ENCODE measurements at places on chromosomes 4 and X.
A peak's percentile ranks its signal among the peaks of the same experiment; 100 is the strongest.

GRCh38 chrX:134604701-134605311 lies 53.5 kb downstream of the PLAC1 start:
- DNase-seq = no peak

GRCh38 chr4:132383571-132384199 lies 765.4 kb upstream of the PCDH10 start:
- DNase-seq = no peak

DNA sequence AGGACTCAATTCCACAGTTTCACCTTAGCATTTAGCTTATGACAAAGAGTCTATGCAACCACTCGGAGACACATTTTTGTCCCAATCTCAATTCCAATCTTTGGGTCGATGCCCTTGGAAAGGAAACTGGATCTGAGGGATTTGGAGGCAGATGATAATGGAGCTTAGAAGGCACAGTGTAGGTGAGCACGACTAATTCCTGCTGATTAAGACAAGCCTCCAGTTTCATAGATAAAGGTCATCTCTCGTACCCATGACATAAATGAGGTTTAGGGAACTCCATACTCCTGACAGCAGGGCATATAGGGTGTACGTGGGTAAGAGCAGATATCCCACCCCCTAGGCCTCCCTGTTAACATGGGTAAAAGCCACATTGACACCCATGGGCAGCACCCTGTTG lies 24.4 kb upstream of the ZNF718 start:
- DNase-seq = no peak

- DNase-seq = no peak
These were observed 46.0 kb downstream of the TFDP3 start for GRCh38 chrX:133171962-133172708.

DNA sequence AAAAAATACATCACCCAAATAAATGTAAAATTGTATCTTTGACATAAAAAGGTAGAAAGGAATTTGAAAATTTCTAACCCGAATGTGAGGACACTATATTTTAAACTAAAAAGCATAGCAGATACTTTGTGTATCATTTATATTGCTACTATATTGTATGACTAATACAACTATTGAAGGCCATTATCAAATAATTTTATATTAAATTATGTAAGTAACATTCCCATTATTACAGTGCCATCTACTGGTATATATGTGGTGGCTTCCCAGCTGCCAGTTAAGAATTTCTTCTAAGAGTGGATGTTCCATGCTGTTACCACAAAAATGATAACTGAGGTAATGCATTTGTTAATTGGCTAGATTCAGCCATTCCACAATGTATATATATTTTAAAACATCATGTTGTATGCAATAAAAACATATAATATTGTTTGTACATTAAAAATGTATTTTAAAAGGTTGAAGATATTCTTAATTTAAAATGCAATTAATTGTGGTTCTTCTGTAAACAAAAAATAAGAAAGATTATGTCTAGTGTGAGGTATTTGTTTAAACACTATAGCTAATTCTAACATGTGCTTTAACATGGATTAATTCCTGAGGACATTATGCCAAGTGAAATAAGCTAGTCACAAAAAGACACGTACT lies 65.3 kb downstream of the EGF start:
- DNase-seq = no peak

GRCh38 chr4:87387237-87387636 lies 3.8 kb downstream of the HSD17B11 start:
- no peak for DNase-seq

- peak; percentile 65 for DNase-seq
These were observed 81.8 kb downstream of the FRYL start for GRCh38 chr4:48698029-48698971.

DNA sequence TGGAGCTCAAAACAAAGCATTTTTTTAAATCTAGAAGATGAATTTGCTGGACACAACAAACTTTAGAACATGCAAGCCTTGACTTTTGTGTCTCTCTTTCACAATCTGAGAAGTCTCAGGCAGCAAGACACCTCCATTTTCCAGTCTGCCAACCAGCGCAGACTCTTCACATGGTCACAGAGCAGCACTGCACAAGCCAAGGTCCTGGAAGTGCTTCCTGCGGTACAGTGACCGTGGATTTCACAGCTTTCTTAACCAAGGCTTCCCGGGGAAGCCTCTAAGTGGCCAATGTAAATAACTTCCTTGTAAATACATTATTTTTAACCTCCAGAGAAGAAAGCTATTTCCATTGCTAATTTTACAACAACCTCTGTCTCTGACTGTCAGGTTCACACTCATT lies 31.2 kb downstream of the ZNF827 start:
- DNase-seq = no peak

- DNase-seq = no peak
These were observed 466.0 kb downstream of the IDS start for GRCh38 chrX:149039057-149039456.

DNA sequence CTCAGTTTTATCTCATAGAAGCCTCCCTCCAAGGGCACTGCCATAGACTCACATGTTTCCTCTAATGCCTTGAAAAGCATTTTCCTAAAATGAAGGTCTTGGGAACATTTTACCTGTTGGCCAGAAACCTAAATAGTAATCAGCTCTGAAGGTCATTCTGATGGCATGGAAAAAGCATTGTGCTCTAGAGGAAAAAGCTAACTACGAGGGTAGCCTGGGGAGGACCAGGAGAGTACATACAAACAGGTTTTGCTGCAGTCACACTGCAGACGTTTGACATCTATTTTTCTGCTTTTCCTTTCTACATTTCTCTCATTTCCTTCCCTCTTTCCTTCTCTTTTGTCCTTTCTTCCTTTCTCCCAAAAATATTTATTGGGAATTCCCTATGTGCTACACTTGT lies 103.3 kb upstream of the SORBS2 start:
- DNase-seq = no peak

- peak; percentile 50 for DNase-seq
These were observed 27.2 kb downstream of the NOP14 start for GRCh38 chr4:2935762-2936743.

DNA sequence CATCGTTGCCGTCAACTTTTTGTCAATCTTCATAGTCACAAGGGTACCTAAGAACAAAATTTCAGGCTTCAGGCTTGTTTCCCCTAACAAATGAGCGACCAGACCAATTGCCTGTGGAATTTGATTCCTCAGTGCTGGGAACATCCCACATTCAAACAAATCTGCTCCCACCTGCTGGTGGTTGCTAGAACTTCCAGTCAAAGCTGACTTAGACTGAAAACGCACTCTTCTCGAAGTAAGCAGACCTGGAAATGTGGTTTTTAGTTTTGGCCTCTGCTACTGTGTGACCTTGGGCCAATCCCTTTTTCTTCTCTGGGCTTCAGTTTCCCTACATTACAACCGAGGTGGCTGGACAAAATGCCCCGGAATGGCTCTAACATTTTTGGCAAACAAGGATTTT lies 1.8 kb upstream of the GABRQ start:
- peak; percentile 51 for DNase-seq

GRCh38 chr4:119025916-119026661 lies 109.5 kb upstream of the MYOZ2 start:
- DNase-seq = peak; percentile 73

DNA sequence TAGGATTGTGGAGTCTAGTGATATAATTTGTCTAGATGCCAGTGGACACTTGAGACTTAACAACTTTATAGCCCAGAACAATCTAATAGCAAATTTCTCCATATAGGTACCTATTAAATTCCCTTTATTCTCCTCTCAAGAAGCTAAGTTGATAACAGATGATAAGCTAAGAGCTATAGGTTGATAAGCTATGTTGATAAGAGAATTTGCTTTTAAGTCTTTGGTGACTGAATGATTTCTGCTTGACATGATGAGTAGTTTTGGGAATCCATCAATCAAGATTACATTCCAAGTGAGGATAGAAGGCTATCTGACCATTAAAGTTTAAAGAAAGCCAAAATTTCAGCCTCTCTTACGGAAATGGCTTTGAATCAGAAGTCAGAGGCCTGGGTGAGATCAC lies 131.6 kb downstream of the EMCN start:
- no peak for DNase-seq

DNA sequence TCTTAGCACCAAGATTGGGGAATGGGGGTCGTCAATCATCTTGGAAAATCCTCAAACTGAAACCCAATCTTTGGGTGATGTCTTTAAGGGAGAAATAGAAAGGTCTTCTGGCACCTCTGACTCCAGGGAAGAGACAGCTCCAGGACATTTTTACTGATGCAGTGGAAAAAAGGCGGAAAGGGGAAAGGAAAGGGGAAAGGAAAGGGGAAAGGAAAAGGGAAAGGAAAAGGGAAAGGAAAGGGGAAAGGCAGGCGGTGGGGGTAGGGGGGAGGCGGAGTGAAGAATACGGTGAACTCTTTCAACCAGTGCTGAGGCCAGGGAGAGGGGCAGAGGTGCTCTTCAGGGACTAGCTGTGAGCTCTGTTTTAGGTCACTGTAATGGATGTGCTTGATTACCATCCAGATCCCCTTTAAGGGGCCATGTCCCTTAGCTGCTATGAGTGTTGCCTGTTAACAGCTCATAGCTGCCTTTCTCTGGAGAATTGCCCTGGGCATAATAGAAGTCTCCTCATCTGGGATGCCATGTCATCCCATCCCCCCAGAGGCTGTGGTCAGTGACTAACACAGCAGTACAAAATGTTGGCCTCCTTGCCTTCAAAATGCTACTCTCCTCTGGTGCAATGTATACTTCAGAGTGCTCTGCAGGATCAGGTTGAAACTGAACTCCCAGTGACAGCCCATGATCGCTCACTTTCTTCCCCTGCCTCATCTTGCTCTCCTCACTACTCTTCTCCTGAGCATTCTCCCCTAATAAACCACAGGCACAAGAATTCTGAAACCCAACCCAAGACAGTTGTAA lies 92.4 kb upstream of the AP1S2 start:
- DNase-seq = no peak

DNA sequence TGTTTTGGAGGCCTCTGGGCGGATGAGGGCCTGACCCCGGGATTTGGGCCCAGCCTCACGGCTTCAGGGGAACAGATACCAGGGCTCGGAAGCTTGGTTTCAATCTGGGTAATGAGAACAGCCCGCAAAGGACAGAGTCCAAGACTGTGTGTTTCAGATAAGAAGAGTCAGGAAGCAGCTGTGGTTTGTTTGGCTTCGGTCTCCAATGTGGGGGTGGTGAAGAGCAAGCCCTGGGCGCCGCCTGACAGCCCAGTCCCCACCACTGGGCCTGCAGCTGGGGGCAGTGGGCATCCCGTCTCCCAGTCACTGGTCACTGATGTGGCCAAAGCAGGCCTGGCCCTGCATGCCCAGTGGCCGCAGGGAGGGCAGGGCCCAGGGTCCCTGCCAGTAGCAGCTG lies 9.1 kb downstream of the WFS1 start:
- DNase-seq = peak; percentile 68

DNA sequence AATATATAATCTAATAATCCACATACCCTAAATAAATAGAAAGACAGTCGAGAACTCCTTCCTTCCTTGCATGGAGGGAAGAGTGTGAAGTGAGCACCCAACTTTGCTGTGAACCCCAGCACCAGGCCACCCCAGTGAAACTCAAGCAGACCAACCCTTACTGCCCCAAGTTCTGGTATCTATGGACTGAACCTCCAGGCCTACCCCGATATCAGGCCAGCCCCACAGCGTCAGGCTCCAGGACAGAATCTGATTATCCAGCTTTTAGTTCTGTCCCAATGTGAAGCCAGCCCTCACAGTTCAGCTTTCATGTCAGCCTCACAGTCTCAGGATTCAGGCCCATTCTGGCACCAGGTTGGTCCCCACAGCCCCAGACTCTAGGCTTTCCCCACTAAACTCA lies 1617.2 kb upstream of the AGA start:
- DNase-seq = no peak

Data from ureter (tissue), 1 donor.